ENCODE measurements at places on chromosomes 2 and 18.

DNA sequence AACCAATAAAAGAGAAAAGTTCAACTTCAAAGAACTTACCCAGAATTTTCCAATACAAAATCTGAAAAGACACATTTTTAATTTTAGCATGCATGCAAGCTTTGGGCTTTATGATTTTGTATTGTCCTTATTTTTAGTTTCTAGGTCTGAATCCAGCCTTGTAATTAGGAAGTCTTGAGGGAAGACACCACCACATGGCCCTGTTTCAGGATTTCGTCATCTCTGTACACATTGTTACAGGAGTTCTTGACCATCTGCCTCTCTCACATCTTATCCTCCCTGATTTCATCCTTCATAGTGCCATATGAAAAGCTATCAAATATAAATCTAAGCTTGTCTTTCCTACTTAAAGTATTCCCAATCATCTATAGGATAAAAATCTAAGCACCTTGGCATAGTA, 176.1 kb downstream of the TXNL1 start:
- no peak for DNase-seq

DNA sequence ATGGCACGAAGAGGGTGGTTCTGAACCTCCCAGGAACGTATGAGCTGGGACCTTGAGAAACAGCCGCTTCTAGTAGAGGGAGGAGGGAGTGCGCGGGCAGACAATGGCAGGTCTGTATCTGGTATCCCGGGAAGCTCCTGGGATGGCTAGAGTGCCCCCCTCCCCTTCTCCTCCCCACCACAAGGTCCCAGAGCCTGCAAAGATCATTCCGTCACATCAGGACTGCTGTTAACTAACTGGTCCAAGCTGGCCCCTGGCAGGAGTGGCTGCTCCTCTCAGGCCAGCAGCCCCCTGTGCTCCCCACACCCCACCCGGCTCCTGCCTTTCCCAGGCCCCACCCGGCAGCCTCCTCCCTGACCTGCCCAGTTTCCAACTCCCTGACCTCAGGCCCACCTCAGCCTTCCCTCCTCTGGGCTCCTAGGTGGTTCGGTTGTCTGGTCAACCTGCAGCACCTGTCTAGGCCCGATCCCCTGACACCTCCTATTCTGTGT, 75.0 kb downstream of the TPO start:
- DNase-seq: no peak

DNA sequence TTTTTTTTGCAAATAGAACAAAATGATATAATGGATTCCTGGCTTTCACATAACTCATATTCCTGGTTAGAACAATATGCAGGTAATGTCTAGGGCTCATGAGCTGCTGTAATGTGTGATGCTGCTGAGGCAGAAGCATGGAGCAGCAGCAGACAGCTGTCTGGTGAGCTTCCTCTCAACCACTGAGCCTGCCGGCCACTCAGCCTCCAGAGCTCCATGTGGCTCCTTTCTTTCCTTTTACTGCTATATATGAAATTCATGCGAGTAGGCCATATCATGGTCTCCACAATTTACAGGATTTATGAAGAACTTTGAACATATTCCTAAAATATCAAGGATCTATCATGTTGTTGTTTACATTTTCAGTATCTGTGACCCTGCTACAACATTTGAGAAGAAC, 120.9 kb downstream of the MEP1B start:
- DNase-seq: no peak

- no peak for DNase-seq
These were observed 12.5 kb downstream of the GRP start for GRCh38 chr18:59232309-59233016.

- no peak for DNase-seq
These were observed 42.8 kb upstream of the TTC39C start for GRCh38 chr18:23971666-23972230.

DNA sequence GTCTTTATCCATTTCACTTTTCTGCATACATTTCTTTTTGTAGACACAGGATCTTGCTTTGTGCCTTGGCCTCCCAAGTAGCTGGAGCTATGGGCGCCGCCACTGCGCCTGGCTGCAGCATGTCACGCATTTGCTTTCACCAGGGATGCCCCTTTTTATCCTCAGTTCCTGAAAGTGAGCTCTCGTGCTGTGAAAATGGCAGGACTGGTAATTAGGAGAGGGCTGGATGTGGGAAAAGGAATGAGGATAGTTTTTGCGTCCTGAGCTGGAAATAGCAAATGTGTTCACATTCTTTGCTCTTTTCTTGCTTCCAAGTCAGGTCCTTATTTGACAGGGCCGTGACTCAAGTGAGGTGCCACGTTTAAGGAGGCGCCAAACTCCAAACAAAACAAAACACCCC, 104.6 kb downstream of the LDLRAD4 start:
- DNase-seq: no peak

GRCh38 chr2:125850541-125850940, 805.4 kb upstream of the GYPC start:
- DNase-seq: no peak

GRCh38 chr2:136013136-136013685, 27.8 kb upstream of the DARS1 start:
- no peak for DNase-seq

- DNase-seq: no peak
These were observed 55.8 kb downstream of the TTC27 start for GRCh38 chr2:32683520-32684086.

DNA sequence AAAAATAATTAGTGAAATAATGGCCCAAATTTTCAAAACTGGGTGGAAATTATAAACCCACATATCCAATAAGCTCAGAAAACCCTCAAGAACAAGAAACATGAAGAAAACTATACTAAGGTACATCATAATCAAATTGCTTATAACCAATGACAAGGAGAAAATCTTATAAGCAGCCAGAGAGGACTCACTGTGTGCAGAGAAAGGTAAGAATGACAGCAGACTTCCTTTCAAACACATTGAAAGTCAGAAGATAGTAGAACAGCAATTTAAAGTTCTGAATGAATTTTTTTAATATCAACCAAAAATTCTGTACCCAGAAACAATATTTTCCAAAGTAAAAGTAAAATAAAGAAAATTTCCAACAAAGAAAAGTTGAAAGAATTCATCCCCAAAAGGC, 197.7 kb upstream of the RAB12 start:
- DNase-seq: no peak

- no peak for DNase-seq
These were observed 170.3 kb downstream of the HDAC4 start for GRCh38 chr2:239230318-239231052.

DNA sequence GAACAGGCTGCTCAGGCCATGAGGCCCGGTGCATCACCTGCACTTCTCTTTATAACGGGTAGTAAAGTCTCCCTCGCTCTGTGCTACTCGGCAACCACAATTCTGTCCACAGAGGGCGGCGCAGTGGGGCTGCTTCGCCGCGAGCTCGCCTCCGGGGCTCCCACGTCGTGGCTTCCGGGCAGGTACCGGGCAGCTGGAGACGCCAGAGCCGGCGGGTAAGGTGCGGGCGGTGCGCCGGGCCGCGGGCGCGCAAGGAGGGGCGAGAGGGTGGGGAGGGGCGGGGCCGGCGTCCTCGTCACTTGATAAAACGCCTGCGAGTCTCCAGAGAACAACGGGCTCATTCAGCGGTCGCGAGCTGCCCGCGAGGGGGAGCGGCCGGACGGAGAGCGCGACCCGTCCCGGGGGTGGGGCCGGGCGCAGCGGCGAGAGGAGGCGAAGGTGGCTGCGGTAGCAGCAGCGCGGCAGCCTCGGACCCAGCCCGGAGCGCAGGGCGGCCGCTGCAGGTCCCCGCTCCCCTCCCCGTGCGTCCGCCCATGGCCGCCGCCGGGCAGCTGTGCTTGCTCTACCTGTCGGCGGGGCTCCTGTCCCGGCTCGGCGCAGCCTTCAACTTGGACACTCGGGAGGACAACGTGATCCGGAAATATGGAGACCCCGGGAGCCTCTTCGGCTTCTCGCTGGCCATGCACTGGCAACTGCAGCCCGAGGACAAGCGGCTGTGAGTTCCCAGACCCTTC, at the start of gene ITGA6:
ITGA6 (plus strand) TSS at position 331 of the 734 bp plus-strand sequence.
- peak; percentile 39 for DNase-seq

GRCh38 chr2:147051814-147052213, 793.0 kb upstream of the ACVR2A start:
- no peak for DNase-seq

DNA sequence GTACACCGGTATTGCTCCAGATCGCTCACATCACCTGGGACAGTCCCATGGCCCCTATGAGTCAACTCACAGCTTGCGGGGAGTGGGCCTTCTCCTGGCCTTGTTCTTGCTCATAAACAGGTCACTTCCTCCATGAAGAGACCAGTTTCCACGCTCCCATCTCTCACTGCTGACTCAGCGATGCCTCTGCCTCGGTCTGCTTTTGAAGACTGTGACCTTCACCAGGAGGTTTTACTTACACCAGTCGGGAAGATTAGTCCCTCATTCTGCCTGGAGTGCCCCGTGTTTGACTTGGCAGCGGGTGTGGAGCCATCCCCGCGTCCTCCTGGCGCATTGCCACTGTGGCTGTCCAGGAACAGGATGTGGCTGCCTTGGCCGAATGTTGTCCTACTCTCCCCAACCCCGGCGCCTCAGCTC, 159.8 kb downstream of the RHBDD1 start:
- no peak for DNase-seq

DNA sequence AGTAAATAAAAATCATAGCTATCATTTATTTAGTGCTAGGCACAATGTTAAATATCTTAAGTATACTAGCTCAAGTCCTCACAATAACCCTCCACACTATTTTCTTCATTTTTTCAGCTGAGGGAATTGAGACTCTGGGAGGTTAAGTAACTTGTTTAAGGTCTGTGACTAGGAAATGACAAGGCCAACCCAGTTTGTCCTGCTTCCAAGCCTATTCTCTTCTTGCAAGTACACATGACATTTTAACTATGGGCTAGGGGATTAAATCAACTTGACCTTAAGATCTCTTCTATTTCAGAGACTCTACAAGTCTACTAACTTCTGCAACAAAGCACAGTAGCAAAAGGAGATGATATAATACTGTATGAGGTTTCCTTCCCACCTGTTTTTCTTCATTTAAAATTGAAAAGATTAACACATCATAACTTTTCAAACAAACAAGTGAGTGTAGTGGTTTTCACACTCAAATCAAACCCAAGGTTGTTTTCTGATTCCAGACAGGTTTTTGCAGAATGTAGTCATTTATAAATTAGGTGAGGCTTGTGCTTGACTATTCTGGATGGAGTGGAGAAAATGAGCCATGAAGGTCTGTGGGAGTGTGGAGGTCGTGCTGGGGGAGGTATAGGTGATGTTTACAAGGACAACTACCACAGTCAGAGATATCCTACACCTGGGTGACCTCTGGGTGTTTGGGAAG, 57.0 kb downstream of the CD28 start:
- no peak for DNase-seq

DNA sequence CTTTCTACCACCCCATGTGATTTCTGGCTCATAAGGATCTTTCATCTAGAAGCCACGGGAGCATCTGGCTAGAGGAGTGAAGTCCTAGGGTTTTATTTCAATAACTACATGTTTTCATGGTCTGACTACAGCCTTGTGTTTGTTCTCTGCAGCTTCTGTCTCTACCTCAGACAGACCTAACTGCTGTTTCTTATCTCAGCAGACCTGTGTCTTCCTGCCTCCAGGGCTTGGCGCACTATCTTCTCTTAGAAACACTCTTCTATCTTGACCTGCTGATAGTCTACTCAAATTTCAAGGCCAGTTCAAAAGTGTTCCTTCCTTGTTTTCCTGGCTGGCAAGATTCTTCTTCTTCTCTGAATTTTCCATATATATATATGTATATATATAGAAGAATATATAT, 11.0 kb upstream of the TRIB2 start:
- no peak for DNase-seq

DNA sequence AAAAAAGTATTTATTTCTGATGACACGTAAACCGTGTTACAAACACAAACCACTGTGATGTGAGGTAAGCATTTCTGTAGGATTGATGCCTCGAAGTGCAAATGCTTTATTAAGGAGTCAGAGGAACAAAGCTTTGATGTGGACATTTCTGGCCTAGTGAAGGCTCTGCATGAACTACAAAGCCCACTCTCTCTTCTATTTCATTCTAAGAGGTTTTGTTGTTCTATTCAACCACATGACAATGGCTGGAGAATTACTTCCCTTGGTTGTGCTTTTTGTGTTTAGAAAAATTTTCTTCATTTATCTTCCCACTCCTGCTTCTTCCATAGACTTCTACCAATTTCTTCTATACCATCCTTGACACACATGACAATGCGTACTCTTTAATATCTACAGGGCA, 125.7 kb upstream of the CCDC195 start:
- no peak for DNase-seq

GRCh38 chr2:224931956-224932355, 110.3 kb downstream of the DOCK10 start:
- no peak for DNase-seq

GRCh38 chr2:152529420-152530115, 187.7 kb downstream of the PRPF40A start:
- no peak for DNase-seq

- DNase-seq: no peak
These were observed 72.4 kb downstream of the ZNF236 start for GRCh38 chr18:76894566-76895346.

- DNase-seq: no peak
These were observed 336.5 kb upstream of the LRP1B start for GRCh38 chr2:142467321-142467720.

DNA sequence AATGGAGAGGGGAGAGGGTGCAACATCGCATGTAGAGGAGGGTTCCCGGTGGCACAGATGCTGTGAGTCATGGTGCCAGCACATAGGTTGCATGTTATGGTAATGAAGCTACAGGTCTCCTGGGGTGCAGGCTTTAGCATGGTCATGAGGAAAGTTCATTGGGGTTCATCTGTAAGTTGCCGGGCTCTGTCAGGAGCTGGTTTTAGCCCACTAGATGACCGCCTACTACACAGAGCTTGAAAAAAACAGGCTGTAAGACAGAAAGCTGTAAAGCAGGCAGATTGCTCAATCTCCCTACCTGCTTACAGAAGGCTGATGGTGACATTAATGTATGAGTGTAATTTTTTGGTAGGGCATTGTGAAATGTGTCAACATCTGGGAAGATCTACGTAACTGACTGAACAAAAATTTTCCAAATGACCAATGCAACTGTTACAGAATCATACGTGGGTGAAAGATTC, 23.9 kb downstream of the DYSF start:
- DNase-seq: no peak

GRCh38 chr2:201006704-201007103, 43.2 kb upstream of the ORC2 start:
- DNase-seq: no peak

DNA sequence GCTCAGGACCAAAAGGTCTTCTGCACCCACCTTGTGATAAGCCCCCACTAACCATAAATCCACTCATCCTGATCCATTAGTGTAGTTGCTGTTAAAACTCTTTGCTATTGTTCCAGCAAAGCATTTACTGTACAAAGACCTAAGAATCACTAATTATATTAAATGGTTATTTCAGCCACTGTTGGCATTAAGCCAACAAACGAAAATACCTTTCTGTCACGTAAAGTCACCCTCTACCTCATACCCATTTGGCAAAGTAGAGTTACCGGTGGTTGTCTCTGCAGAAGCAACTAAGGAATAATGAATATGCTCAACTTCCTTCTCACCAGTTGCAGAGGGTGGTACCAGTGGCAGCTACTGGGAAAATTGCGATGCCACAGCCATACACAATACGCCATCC, 224.5 kb downstream of the SP3 start:
- DNase-seq: no peak

- peak; percentile 16 for DNase-seq
These were observed 65.7 kb downstream of the MCFD2 start for GRCh38 chr2:46849721-46850556.

- DNase-seq: no peak
These were observed 58.1 kb downstream of the ST3GAL5 start for GRCh38 chr2:85830645-85831044.

GRCh38 chr2:88331239-88331638, 121.3 kb downstream of the FOXI3 start:
- no peak for DNase-seq

- DNase-seq: no peak
These were observed 304.7 kb upstream of the TMEFF2 start for GRCh38 chr2:192499476-192499875.
